Stimulated activated CD4-positive, alpha-beta T cell treated with anti-CD3 and anti-CD28 coated beads, Interleukin-1b, Interleukin-23, amount 100 ng/mL, for 4 hours (primary cell): ENCODE measurements at places on chromosomes 2 and 18.

DNA sequence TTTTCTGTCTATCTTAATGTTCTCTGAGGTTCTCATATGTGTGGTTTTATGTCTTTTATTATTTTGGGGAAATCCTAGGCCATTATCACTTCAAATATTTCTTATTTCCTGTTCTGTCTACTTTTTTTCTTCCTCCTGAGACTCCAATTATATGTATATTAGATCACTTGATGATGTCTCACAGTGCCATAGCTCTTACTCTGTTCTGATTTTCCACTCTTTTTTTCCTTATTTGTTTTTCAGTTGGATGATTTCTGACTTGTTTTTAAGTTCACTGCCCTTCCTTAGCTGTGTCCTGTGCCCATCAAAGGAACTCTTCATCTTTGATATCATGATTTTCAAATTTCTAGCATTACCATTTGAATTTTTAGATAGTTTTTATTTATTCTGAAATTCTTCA is 24.1 kb downstream of the FAM228B start:
- DNase-seq, result no peak

GRCh38 chr2:64766841-64767669 is 113.3 kb upstream of the SERTAD2 start:
- DNase-seq, result no peak

GRCh38 chr2:111231532-111232252 is 111.0 kb downstream of the BCL2L11 start:
- no peak for DNase-seq

DNA sequence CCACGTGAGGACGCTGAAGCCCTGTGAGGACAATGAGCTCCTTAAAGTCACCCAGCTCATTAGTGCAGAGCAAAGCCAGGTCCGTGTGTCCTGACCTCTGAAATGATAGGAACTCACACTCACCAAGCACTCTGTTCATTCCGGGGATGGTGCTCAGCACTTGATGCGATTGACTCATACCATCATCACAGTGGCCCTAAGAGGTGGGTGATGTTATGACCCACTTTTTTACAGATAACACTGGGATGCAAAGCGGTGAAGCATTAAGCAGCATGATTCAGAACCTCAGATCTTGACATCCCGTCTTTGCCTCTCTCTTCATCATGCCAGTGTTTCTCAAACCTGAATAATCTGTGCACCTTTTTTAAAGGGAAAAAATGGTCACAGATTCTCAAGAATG is 234.8 kb downstream of the ALPK2 start:
- no peak for DNase-seq

GRCh38 chr2:144376926-144377325 is 143.0 kb downstream of the ZEB2 start:
- DNase-seq, result no peak

DNA sequence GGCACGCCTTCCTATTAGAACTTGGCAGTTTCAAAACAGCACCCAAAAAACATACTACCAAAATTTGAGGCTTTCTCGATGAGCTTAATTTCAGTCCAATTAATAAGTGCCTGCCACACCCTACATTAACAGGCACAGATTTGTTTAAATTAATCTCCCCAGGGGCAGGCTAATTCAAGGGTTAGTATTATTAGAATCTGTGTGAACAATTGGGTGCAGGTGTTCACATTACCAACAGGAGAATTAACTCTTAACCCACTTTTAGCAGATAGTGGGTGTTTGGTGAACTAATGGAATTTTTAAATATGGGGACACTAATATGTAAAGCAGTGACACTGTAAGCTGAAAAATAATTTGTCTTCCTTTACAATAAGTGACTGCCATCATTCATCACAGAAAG is 4.1 kb downstream of the MBD2 start:
- no peak for DNase-seq

DNA sequence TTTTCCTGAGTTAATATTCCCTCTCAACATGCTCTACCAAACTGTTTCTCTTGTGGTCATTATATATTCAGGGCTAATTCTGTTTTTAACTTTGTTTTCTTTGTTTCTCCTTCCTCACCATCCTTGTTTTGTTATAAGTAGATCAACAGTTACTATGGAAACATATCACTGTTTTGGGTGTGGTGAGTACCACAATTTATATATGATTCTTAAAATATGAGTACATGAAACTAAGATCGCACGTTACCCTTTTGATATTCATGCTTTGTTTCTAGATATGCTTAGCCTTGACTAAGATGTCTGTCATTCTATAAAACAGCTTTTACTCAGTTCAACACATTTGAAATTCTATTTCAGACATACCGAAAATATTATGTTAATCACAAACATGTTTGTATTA is 232.3 kb upstream of the ITGA4 start:
- DNase-seq, result no peak

DNA sequence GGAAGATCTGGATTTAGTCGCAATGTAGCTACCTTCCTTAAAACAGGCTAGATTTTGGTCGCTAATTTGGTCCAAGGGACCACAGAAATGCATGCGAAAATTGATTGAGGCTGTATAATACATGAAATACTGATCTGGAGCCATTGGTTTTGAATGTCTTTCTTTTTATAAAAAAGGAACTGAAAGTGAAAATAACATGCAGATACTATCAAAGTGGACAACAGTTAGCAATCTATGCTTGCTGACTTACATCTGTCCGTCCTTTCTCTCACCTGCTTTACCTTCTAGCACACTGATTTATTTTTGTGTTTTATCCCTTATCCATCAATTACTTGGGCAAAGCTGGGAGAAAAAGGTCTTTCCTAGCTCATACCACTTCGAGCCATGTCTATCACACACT is 1459.8 kb upstream of the ACVR2A start:
- DNase-seq, result no peak

DNA sequence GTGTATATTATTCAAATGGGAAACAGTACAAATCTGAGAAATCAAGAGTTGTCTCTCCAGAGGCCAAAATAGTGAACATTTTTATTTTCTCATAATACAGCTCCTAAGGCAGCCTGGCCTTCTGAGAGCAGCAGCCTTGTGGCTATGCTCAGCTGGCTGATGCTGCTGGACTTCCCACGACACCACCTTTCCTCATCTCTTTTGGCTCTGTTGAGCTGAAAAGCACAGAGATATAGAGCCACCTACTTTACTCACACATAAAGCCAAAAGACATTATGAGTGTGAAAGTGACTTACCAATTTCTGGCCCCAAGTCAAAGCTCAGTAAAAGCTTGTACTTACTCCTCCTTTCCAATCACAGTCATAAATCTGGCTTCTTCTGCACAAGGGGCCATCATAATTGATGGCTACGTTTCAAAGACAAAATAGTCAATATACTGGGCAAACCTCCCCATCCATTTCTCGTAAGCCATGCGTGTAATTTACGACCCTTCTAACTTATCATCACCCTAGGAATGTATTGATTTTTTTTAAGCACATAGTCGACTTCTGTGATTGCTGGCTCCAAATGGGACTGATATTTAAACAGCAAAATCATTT is 18.6 kb upstream of the REG3A start:
- no peak for DNase-seq

GRCh38 chr18:40016405-40016804 is 1938.6 kb upstream of the PIK3C3 start:
- DNase-seq, result no peak

GRCh38 chr2:146119586-146119985 is 1599.7 kb upstream of the ZEB2 start:
- no peak for DNase-seq

- no peak for DNase-seq
Measured at GRCh38 chr2:79716266-79716665, 203.4 kb downstream of the CTNNA2 start.

- no peak for DNase-seq
Measured at GRCh38 chr2:221554769-221555493, 17.2 kb downstream of the EPHA4 start.

- no peak for DNase-seq
Measured at GRCh38 chr2:49167131-49167530, 12.8 kb upstream of the FSHR start.

- no peak for DNase-seq
Measured at GRCh38 chr2:231988179-231988866, 26.8 kb downstream of the DIS3L2 start.

DNA sequence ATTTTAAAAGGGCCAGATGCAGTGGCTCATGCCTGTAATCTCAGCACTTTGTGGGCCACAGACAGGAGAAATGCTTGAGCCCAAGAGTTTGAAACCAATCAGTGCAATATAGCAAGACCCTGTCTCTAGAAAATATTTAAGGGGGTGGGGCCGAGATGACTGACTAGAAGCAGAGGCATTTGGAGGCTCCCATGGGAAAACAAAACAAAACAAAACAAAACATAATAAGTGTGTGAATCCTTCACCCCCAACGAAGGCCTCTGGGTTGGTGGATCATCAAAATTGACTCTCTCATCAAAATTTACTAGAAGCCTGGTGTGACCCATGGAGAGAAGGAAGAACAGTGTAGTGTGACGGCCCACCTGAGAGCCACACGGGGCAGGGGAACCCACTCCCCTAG is 560.9 kb downstream of the LRP1B start:
- no peak for DNase-seq

DNA sequence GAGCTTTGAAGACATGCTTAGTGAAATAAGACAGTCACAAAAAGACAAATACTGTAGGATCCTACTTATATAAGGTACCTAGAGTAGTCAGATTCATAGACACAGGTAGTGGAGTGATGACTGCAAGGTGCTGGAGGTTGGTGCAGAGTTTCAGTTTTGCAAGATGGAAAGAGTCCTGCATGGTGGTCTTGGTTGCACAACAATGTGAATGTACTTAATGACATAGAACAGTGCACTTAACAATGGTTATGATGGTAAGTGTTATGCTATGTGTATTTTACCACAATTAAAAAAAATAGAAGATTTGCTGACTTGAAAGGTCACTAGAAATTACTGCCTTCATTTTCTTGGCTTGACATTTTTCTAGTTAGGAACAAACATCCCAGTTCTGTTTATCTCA is 9.5 kb downstream of the CERS6 start:
- no peak for DNase-seq

DNA sequence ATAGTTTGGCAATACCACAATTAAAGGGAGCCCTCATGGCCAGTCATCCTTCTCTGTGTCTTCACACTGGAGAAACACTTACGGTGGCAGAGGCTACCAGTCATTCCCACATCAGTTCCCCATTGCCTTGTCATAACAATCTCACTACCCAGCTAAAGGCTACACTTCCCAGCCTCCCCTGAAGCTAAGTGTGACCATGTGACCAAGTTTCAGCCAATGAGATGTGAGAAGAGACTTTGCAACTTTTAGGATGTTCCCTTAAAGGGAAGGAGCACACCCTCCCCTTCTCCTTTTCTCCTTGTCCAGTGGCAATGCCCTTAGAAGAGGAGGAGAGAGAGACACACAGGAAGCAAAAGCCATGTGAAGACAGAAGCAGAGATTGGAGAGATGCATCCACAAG is 89.0 kb upstream of the RAB12 start:
- DNase-seq, result no peak

- DNase-seq, result peak; percentile 89
Measured at GRCh38 chr2:111120253-111121027, at the start of gene BCL2L11. TSS of gene BCL2L11 (plus strand) at chr2:111120914. CDS start at chr2:111123746, 2,832 bp downstream.

- DNase-seq, result no peak
Measured at GRCh38 chr2:236748801-236749200, 179.2 kb downstream of the ACKR3 start.

DNA sequence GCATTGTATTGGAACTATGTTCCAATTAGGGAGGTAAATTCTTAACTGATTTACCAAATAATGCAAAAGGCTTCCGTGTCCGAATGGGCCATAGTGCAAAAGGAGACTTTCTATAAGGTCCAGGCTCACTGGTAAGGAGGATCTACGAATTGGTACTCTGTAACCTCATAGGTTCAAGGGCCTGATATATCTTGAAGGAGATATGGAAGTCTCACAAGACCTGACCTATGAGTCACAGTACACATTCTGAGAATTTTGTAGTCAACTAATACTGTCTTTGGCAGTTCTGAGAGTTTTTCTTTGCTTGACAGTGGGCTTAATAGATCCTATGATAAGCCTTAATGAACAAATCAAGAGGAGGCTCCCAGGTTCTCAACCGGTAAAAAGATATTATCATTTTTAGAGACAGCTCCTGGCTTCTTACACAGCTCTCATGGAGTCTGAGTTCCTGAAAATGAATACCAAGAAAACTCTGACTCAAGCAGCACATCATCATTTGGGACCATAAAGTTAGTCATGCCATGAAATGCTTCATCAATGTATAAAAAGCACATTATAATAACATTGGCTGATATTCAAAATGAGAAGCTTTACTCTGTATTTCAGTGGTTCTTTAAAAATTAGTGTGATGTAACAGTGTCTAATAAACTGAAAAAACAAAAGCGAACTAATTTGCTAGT is 1275.2 kb upstream of the CRIM1 start:
- no peak for DNase-seq

DNA sequence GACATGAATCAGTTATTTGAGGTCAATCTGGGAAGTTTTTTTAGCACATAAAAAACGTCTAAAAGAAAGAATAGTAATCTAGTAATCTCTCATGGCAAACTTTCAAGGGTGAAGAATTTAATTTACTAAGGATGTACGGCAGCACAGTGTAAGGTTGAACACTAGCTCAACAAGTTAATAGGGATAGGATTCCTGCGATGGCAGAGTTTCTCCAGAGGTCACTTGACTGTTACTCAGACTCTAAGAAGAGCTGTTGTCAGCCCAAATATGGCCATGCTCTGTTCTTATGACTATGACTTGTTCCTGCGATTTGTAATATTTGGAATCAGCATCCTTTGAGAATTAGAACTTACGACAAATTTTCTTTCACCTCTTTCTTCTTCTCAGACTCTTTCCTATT is 553.3 kb upstream of the TNP1 start:
- no peak for DNase-seq

DNA sequence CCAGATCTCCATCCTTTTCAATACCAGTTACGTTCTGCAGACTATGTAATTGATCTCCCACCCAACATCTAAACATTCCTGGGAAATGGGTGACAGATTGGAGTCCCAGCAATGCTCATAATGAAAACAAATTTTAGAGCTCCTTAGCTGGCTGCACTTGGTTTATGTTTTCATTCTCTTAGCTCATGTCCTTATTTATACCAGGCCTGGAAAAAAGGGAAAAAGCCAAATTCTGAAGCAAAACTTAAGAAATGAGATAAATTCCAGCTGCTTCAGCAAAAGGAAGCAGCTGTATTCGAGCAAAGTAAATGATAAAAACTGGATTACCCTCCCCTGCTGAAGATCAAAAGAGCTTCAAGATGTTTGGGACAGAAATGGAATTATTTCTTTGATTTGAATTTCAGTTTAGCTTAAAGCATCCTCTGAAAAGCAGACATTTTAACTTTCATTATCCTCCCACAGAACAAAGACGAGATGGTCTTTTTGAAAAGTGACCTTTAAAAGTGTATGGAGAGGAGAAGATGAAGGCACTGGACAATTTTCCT is 196.5 kb upstream of the THUMPD2 start:
- DNase-seq, result no peak
